ENCODE measurements at places on chromosomes 7 and 10. TPM values are rescaled to one million over a fixed set of nuclear protein-coding genes. Genes with fewer than 3 reads are reported as not detected.

GRCh38 chr7:159145490-159145855 lies 806 bp upstream of the VIPR2 start:
- H3K4me1 ChIP-seq: peaks cover 22% of the 10 kb centered on the region
- peaks cover under 1% of the 10 kb centered on the region for H3K36me3 ChIP-seq
- H3K27me3 ChIP-seq: peaks cover 22% of the 10 kb centered on the region

DNA sequence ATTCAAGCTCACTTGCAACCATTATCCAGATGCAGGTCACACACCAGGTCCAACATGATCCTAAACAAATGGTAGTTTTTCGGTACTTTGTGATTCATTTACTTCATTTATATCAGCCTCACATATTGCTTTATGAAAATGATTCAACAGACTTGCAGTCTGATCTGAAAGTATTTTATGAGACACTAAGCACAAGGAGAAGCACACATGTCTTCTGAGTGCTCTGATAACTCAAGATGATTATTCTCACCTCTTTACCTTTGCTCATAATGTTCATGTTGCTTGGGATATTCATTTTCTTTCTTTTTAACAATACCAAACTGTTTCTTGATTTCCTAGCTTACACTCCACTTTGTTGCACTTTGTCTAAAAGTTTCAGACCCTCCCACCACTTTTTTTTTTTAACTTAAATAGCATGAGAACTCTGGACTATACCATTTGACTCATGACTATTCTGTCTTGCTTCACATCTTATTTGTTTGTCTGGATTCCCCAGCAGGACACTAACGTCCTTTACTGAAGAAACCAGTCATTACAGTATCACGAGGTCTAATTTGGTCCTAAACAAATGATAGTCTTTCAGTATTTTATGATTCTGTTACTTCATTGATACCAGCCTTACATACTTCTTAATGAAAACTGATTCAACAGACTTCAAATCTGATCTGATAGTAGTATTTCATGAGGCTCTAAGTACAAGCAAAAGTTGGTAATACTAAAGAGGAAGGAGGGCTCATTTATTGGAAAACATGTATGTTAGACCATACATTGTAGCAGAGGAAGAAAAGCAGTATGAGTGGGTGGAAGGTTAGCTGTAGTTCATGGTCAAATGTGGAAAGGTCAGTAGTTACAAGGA lies 171.8 kb upstream of the AHR start:
- no peak overlapping the region for H3K4me3 ChIP-seq
- H3K4me1 ChIP-seq: no peaks in the 10 kb centered on the region
- no peaks in the 10 kb centered on the region for H3K36me3 ChIP-seq
- no peaks in the 10 kb centered on the region for H3K27me3 ChIP-seq
- no peak for DNase-seq

DNA sequence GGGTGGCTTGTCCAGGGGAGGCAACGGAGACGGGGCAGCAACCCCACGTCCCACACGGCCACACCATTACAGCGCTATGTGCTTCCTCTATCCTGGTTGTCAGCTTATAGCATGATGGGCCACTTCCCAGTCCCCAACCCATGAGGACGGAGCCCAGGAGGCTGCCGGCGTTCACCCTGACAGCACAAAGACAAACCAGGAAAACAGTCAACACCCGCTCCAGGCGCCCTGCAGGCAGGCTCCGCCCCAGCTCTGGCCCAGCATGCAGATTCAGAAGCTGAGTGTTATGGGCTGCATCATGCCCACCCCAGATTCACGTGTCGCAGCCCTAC lies 14.8 kb downstream of the WDR86 start:
- no peak overlapping the region for H3K27ac ChIP-seq
- H3K27me3 ChIP-seq: no peaks in the 10 kb centered on the region
- no peaks in the 10 kb centered on the region for H3K4me1 ChIP-seq
- no peak overlapping the region for H3K4me3 ChIP-seq
- no peaks in the 10 kb centered on the region for H3K36me3 ChIP-seq

GRCh38 chr7:157090485-157091165 lies 48.1 kb upstream of the UBE3C start:
- no peaks in the 10 kb centered on the region for H3K36me3 ChIP-seq
- H3K4me3 ChIP-seq: no peak overlapping the region
- no peaks in the 10 kb centered on the region for H3K4me1 ChIP-seq
- H3K27ac ChIP-seq: no peak overlapping the region
- DNase-seq: no peak
- peaks cover 25% of the 10 kb centered on the region for H3K27me3 ChIP-seq

- no peaks in the 10 kb centered on the region for H3K4me1 ChIP-seq
- H3K4me3 ChIP-seq: no peak overlapping the region
- H3K36me3 ChIP-seq: no peaks in the 10 kb centered on the region
- H3K27me3 ChIP-seq: no peaks in the 10 kb centered on the region
- DNase-seq: no peak
Observed at GRCh38 chr7:107495516-107495915, 25.7 kb downstream of the GPR22 start.

DNA sequence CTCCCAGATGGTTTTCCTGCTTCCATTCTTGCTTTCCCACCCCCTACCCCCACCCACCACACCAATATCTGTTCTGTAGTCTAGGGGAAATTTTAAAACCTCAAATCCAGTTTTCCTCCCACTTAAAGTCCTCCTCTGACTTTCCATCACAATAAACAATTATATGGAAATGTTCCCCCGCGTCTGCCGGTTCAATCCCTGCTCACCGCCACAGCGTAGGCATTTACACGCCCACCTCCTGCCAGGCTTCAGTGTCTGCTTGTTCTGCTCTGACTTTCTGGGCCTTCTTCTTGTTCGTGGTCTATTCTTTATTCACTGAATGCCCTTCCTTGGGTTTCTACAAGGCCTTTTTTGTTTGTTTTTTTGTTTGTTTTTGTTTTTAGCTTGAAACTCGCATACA lies 633.0 kb upstream of the MKI67 start:
- H3K4me3 ChIP-seq: no peak overlapping the region
- H3K4me1 ChIP-seq: no peaks in the 10 kb centered on the region
- no peak for DNase-seq
- no peaks in the 10 kb centered on the region for H3K27me3 ChIP-seq

- peak within 1 kb of the TSS; percentile 68 for H3K4me3 ChIP-seq
- peak; percentile 82 for DNase-seq
- peaks cover 9% of the 10 kb centered on the region for H3K4me1 ChIP-seq
- no peaks in the 10 kb centered on the region for H3K36me3 ChIP-seq
- H3K27me3 ChIP-seq: peaks cover 23% of the 10 kb centered on the region
Observed at GRCh38 chr10:59709395-59710125, at the start of gene SLC16A9. SLC16A9 (minus strand) TSS chr10:59709850; CDS start chr10:59684291, 25,559 bp downstream.

The PTN gene
- total RNA-seq: 73.8 TPM
